NCI-H2107 (cell line): ENCODE measurements at places on chromosomes 12 and 14.

- DNase-seq: no peak
Measured at GRCh38 chr12:100808777-100809176, 14.2 kb downstream of the ANO4 start.

- DNase-seq: no peak
Measured at GRCh38 chr12:89857652-89858274, 149.1 kb upstream of the ATP2B1 start.

DNA sequence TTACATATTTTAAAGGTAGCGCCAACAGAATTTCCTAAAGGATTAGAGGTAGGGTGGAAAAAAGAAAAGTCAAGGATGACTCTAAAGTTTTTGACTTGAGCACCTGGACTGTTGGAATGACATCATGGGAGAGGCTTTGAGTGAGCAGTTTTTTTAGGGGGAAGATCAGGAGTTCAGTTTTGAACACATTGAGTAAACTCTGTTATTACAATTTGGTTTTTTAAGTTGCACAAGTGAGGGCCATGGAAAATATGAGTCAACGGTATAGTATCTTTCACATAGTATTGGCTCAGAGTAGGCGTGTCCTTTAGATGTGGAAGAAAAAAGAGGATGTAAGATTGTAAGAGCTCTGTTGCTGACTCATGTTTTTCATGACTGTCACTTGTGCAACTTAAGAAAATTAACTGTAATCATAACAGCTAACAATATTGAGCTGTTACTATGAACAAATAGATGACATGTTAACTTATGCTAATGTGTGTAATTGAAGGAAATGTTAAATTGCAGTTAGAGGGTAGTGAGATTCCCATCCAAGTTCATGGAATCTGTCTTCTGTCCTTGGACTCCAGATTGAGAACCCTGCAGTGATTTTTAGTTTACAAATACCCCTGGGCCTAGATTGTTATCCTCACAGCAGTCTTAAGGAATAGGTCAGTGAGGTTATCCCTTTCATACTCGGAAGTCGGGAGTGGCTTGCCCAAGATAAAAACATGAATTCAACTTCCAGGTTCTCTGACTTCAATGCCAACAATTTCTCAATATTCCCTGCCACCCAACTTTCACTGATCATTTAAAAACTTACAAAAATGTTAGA lies 48.2 kb upstream of the ATP2B1 start:
- DNase-seq: no peak

DNA sequence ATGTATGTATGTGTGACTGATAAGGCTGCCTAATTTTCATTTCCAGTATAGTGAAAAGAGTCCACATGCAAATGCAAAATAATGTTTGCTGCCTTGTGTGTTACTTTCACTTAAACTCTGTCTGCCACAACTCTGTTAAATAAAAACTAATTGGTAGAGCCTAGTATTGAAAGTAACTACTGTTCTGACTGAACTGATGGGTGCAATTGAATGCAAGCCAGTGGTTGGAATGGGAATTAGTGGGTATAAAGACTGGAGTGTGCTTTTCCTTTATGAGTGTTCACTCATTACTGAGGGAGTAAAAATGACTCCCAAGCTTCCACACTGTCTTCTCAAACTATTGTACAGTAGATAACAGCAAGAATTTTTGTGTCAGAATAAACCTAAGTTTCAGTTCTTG lies 571.0 kb downstream of the TMTC2 start:
- no peak for DNase-seq

DNA sequence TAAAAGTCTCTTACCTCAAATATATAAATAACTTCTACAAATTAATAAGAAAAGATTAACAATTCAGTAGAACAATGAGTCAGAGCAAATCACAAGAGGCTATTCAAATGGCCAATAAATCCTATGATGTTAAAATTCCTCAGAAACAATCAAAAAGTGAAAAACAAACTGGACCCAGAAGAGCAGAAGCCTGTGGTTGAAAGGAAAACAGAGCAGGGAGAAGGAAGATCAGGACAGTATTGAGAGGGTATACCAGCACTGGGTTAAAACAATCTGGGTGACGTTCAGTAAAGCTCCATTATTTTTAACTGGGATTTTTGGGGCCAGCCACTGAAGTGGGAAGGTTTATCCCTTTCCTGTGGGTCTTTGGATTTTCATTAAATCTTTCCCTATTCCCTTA lies 39.7 kb upstream of the PCED1B start:
- DNase-seq: no peak

DNA sequence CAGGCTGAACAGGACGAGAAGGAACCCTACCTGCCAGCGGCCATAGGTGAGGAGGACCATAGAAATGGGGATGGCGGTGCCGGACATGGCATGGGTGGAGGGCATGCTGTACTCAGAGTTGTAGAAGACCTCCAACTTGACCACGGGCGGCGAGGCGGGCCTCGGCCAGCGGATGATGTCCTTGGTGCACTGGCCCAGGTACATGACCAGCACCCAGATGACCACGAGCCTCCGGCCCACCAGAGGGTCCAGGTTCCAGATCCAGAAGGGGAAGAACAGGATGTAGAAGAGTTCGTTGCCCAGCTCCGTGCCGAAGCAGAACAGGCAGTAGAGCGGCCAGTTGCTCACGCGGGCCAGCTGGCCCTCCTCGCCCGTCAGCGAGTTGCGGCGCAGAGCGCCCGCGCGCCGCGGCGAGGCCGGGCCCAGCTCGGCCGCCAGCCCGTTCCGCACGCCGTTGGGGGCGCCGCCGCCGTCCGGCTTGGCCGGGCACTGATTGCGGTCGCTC lies 582 bp downstream of the SGPP1 start:
- no peak for DNase-seq

DNA sequence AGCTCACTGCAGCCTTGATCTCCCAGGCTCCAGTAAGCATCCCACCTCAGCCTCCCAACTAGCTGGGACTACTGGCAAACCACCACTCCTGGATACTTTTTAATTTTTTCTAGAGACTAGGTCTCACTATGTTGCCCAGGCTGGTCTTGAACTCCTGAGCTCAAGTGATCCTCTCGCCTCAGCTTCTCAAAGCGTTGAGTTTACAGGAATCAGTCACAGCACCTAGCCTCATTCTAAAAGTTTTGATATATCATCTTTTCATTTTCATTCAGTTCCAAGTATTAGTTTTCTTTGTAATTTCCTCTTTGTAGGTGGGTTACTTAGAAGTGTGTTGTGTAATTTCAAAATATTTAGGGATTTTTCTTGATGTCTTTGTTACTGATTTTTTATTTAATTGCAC lies 9.6 kb downstream of the CBX5 start:
- DNase-seq: no peak

DNA sequence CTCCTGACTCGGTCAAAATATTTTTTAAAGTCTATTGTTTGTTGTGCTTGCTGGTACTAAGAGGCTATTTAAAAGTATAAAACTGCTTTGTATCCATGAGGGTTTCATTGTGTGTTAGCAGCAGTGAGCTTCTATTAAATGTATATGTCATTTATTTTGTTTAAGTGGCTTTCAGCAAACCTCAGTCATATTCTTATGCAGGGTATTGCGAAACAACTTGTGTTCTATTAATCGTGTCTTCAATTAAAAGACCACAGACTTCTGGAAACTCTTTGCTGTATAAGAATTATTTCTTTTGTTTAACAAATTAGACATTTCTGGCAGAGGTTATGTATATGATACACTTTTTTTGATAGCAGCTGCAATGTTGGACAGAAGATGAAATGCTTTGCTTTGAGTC lies 6.5 kb downstream of the IAPP start:
- no peak for DNase-seq

DNA sequence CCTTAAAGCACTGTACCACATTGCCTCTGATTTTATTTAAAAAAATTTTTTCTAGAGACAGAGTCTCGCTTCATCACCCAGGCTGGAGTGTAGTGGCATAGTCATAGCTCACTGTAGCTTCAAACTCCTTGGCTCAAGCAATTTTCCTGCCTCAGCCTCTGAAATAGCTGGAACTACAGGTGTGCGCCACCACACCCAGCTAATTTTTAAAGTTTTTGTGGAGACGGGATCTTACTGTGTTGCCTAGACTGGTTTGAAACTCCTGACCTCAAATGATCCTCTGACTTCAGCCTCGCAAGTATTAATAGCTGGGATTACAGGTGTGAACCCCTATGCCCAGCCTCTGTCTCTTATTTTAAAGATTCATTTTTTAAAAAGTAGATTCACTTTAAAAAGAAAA lies 5.3 kb downstream of the USP15 start:
- DNase-seq: no peak

- no peak for DNase-seq
Measured at GRCh38 chr12:123346946-123347345, 17.7 kb downstream of the SBNO1 start.

- DNase-seq: no peak
Measured at GRCh38 chr12:85955127-85955526, 81.0 kb downstream of the NTS start.
